ENCODE measurements at places on chromosomes 4 and X.

DNA sequence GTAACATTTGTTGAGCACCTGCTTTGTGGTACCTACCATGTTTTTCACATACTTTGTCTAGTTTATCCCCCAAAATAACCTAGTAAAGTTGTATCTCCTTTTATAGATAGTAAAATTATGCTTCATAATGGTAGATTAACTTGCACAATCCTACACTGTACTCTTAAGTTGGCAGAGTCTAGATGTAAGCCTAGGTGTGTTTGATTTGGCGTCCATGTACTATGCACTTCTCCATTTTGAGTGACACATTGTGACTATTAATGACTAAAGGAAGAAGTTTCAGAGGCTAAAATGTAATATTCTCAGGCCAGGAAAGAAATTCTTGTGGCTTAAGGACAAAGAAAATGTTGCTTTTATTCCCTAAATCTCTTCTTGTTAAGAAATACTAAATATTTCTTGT, 15.4 kb downstream of the PLK4 start:
- DNase-seq: no peak

- DNase-seq: no peak
Observed at GRCh38 chr4:174538123-174538875, 16.0 kb upstream of the HPGD start.

GRCh38 chrX:138191998-138192397, 519.5 kb downstream of the FGF13 start:
- DNase-seq: no peak

DNA sequence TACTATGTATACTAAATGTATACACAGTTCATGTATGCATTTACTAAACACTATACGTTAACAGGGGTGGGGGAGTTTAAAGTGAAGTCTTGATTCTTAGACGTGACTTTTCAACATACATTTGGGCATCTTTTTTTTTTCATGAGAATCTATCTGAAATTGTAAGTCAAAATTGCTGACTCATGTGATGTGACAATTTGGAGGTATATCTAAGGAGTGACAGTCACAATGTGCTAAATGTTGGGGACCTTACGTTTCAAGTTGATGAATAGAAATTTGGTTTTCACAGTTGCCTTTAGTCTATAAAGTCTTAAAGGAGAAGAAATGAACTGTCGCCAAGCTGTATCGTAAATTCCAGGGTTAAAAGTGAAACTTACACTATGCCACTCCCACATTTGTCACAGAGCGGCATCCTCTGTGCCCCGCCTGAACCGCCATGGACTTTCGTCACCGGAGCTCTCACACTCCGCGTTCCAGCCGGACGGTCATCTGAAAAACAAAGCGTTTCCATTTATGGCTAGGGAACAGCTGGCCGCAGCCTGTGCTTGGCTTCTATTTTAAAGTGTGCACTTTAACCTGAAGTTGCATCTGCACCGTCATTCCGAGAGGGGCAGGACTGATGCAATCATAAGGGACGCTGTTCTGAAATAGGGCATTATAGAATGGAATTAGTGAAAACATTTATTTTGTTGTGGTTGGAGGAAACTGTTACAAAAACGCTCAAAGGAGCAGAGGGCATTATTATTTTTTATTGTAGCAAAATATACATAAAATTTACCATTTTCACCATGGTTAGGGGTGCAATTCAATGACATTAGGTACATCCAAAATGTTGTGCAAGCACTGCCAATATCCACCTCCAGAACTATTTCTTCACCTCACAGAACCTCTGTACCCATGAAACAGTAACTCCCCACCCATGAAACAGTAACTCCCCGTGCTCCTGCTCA, 30.9 kb downstream of the PDLIM3 start:
- no peak for DNase-seq

GRCh38 chrX:17812763-17813162, 48.3 kb downstream of the RAI2 start:
- DNase-seq: no peak

GRCh38 chr4:14184265-14184664, 556.7 kb upstream of the BOD1L1 start:
- DNase-seq: no peak

DNA sequence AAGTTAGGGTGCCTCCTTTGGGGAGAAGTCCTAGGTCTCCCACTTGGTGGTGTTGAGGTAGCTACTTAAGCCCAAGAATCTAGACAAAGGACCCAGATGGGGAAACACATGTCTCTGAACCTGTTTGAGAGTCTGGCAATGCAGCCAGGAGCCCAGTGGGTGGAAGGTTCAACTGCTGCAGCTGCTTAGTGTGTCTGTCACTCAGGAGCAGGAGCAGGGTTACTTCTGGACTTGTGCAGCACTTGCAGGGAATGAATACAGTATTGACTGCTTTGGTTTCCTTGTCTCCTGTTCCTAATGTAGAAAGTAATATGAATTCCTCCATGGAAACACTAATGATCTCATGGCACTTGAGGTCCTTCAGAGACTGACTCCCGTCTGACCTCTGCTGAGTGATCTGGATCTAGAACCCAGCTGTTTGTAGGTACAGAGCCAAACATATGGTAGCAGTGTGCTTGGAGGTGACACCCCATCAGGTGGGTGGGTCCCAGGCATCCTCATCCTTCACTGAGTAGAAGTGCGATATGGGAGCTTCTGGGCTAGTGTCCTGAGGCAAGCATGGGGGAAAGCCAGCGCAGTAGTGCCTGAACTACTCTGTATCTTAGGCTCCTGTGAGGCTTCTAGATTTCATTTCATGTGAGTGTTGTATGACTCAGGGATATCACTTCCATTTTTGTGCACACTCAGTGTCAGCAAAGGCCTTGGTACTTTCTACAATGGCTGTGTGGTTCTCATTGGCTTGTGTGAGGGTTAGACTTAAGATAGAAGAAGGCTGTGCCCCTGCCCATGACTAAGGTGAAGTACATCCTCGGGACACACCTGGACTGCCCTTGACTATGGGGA, 85.0 kb upstream of the WDR1 start:
- no peak for DNase-seq

DNA sequence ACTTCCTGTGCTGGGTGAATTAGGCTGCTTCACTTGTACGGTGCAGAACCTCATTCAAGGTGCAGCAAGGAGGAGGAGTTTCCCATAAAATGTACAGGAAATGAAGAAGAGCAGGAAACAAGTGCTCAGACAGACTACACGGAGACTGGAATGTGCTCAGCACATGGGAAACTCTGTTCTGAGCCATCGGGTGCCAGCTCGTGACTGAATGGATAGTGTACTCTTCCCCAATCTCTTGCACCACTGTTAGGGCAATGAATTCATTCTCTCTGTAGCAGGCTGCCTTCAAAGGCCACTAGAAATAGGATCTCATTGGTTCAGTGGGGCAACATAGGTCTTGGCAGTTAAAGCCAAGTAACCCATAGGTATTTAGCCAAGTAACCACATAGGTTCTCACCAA, 200.0 kb upstream of the LDB2 start:
- DNase-seq: no peak

GRCh38 chr4:183504930-183505610, at the start of gene ING2:
Gene ING2, plus strand, starts transcription at chr4:183505058. Its CDS starts 138 bp downstream, at chr4:183505196.
- peak; percentile 42 for DNase-seq

- DNase-seq: no peak
Observed at GRCh38 chrX:39144323-39144722, 343.1 kb downstream of the MID1IP1 start.

DNA sequence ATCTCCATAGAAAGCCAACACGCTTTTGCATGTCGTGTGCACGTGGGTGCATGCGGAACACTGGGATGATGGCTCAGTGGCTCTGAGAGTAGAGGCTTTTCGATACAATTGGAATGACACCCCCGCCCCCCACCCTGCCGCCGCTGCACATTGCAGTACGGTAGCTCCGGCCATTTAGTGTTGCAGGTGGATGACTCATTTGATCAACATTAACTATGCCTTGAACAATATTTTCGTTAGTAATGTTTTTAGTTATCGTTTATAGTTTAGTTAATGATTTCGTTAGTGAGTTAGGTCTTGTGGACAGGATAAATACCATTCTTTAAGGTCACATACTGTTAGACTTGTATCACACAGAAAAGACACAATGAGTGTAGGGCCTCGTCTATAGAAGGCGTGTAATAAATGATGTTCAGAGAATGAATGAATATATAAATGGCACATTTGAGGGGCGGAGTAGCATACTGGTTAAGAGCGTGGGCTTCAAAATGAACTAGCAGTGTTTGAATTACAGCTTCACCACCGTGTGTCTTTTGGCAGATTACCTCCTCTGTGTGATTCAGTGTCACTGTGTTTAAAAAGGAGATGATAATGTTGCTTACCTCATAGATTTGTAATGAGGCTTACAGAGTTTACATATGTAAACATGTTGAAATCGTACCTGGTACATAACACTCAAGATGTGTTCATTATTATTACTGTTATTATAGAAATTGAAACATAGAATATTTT, 67.2 kb upstream of the TENM3 start:
- DNase-seq: no peak

- peak; percentile 38 for DNase-seq
Observed at GRCh38 chrX:40175511-40176350, 78.0 kb upstream of the BCOR start.

- DNase-seq: no peak
Observed at GRCh38 chr4:183789657-183790056, 115.5 kb upstream of the STOX2 start.

GRCh38 chr4:75370576-75370975, 143.6 kb downstream of the RCHY1 start:
- no peak for DNase-seq

- DNase-seq: peak; percentile 21
Observed at GRCh38 chr4:8403173-8403753, 37.3 kb downstream of the ACOX3 start.

- no peak for DNase-seq
Observed at GRCh38 chr4:17580969-17581368, 4.0 kb downstream of the LAP3 start.

GRCh38 chrX:48848847-48849246, 13.4 kb upstream of the PCSK1N start:
- no peak for DNase-seq

- DNase-seq: no peak
Observed at GRCh38 chr4:16031546-16032395, 52.1 kb downstream of the PROM1 start.

DNA sequence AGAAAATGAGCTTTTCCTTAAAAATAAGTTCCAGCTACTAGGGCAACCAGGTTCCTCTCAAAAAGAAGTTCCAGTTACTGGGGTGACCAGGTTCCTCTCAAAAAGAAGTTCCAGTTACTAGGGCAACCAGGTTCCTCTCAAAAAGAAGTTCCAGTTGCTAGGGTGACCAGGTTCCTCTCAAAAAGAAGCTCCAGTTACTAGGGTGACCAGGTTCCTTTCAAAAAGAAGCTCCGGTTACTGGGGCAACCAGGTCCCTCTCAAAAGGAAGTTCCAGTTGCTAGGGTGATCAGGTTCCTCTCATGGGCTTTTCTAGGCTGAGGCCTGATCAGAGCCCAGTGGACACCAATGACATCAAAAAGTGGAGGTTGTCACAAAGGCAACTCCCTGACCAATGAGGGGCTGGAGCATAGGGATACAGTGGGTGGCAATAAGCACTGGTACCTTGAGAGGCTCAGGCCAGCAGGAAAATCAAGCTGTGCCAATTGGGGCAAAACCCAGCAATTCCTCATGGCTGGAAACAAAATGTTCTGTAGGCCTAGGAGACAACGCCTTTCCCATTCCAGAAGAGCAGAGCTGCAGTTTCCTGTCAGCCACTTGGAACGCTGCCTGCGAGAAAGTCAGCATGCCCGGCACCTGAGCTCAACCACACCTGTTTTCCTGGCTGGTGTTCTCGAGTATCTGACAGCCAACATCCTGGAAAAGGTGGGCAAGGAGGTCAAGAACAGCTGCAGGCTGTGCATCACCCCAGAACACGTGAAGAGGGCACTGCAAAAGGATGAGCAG, 12.3 kb upstream of the SYTL5 start:
- no peak for DNase-seq

- DNase-seq: no peak
Observed at GRCh38 chr4:170025523-170026252, 507 bp downstream of the MFAP3L start.

DNA sequence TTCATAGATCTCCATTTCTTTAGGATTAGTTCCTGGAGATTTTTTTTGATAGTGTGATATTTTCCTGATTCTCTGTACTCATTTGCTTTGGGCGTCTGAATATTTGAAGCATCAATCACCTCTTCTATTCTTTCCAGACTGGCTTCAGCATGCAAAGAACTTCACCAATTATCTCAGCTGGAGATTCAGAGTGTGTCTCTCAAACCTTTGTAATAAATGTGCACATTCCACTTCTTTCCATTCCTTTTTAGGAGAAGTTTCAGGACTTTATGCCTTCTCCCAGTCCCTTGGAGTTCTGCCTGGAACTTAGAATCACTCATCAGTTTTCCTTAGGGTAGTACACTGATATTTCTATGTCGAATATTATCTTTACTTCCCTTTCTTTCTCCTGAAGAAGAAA, 334.8 kb downstream of the TEX13C start:
- no peak for DNase-seq

GRCh38 chr4:90198086-90198847, 71.1 kb downstream of the CCSER1 start:
- no peak for DNase-seq

Data from activated CD4-positive, CD25-positive, alpha-beta regulatory T cell (primary cell).